ENCODE measurements at places on chromosomes 11 and 22.

- no peak for DNase-seq
Measured at GRCh38 chr11:60847896-60848295, 6.0 kb downstream of the CCDC86 start.

DNA sequence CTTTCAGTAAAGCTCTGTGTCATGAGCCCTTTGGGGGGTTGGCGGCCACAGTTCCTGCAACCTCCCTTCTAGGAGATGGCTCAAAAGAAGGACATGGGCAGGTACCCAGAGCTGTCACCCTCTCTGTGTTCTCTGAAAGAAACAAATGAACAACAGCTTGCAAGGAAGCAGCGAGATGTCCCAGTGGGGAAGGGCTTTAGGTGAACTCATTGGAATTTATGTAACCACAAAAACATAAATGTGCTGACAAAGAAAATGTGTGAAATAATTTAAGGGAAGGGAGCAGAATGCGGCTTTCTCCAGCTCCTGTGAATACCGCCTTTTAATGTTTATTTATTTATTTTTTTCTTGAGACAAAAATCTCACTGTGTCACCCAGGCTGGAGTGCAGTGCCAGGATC is 3.3 kb downstream of the PARVG start:
- DNase-seq = no peak

GRCh38 chr11:66624450-66624849 is 8.0 kb downstream of the RBM14 start:
- DNase-seq = no peak

GRCh38 chr11:46335890-46336562 is 11.2 kb upstream of the DGKZ start:
- DNase-seq = no peak

DNA sequence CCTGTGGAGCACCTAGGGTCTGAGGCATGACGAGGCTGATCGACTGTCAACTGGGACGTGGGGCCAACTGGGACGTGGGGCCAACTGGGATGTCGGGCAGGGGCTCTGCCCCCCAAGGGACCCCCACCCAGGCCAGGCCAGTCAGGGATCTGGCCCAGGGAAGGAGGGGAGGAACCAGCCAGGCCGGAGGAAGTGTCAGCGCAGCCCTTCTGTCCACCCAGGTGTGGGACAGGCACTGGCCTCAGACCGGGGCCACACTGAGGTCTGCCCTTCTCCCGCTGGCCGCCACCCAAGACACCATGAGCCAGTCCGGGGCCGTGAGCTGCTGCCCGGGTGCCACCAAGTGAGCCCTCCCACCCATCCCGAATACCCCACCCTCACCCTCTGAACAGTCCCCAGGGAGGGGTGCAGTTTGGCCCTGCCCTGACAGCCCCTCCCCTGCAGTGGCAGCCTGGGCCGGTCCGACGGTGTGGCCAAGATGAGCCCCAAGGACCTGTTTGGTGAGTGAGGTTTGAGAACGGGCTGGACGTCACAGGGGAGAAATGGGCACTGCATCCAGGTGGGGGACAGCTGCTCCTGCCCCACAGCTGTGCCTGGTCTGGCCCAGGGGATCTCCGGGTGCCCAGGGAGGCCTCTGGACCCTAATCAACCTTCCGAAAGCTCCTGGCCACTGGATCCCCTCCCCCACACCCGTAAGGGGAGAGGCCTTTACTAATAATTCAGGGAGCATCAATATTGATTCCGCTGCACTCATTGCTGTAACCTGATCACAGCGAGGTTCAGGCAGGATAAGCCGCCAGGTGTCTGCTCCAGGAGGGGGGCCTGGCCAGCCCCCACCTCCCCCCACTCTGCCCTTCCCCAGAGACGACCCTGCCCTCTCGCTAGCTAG is 3.3 kb downstream of the EPS8L2 start:
- DNase-seq = no peak

- no peak for DNase-seq
Measured at GRCh38 chr11:32594272-32594671, 10.6 kb downstream of the EIF3M start.

GRCh38 chr11:104372111-104372510 is 208.2 kb upstream of the PDGFD start:
- no peak for DNase-seq

- no peak for DNase-seq
Measured at GRCh38 chr11:46118702-46119351, 2.4 kb downstream of the PHF21A start.

DNA sequence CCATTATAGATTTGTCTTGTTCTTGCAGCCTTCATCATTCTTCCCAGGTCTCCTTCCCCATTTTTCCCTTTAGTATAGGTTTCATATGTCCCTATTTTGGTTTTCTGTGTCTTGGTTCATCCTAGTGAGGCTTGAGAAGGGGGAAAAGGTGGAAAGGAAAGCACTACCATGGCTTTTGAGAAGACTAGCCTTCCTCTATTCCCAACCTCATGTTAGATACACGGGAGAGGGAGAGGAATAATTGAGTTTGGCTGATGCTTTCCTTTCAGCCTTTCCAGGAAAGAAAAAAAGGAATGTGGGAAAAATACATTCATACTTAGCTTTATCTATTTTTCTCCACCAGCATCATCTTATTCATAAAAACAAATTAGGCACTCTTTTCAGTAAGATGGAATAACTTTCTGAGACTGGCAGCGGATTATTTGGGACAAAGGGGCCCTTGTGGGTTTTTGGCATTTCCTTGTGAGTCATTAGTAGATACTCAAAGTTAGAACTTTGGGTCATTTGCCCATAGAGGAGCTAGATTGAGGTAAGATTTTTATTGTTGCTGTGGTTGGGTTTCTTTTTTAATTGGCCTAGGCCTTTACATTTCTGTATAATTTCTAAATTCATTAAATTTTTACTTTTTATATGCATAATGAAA is 23.8 kb downstream of the CAPRIN1 start:
- DNase-seq = no peak

DNA sequence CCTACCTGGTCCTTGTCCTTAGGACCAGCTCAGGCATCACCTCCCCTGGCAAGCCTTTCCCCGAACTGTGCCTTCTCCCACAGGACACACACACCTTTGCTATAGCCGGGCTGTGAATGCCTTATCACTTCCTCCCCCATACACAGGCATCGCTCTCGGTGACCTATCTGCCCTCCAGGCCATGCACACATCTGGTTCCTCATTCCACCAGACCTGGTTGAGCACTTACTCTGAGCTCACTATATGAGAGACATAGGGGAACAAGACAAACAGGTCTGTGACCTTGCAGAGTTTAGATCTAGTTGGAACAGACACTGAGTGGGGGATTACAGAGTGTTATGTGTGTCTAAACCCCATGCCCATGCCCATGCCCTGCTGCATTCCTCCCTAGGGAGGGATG is 3.1 kb upstream of the BCR start:
- no peak for DNase-seq
